Parietal lobe (tissue), 2 donors: ENCODE measurements at places on chromosomes 2 and 18. TPM values are rescaled to one million over a fixed set of nuclear protein-coding genes. Genes with fewer than 3 reads are reported as not detected.

PRSS56 gene
- not detected for total RNA-seq

DLX2 gene
- total RNA-seq, result 9.4 TPM

REEP1 gene
- 191 TPM for total RNA-seq

RSAD2 gene
- 5.9 TPM for total RNA-seq

SERPINB3 gene
- total RNA-seq, result not detected

AGXT gene
- not detected for total RNA-seq

TXNL4A gene
- total RNA-seq, result 37.2 TPM

ABCG5 gene
- not detected for total RNA-seq

CDH19 gene
- not detected for total RNA-seq

SLC39A6 gene
- 200 TPM for total RNA-seq

MAP3K19 gene
- 1.6 TPM for total RNA-seq

CTAGE1 gene
- total RNA-seq, result not detected

TMEM182 gene
- 4.1 TPM for total RNA-seq

TLX2 gene
- total RNA-seq, result not detected

REV1 gene
- total RNA-seq, result 150 TPM

CRYBA2 gene
- not detected for total RNA-seq

CRYGD gene
- not detected for total RNA-seq

LRRC30 gene
- total RNA-seq, result not detected

NT5C1B gene
- total RNA-seq, result not detected

ALPI gene
- not detected for total RNA-seq

SIX3 gene
- 0.31 TPM for total RNA-seq

TACR1 gene
- 0.94 TPM for total RNA-seq

ZNF514 gene
- 57.6 TPM for total RNA-seq

CSRNP3 gene
- 254 TPM for total RNA-seq

TPRKB gene
- 32.9 TPM for total RNA-seq

RIOK3 gene
- 62.6 TPM for total RNA-seq

KIAA2012 gene
- 1.9 TPM for total RNA-seq
